B cell (primary cell): ENCODE measurements at places on chromosomes 6 and 20. TPM values are rescaled to one million over a fixed set of nuclear protein-coding genes. Genes with fewer than 3 reads are reported as not detected.
A peak's percentile ranks its signal among the peaks of the same experiment; 100 is the strongest.

Gene NRM
- total RNA-seq: 22.8 and 24.9 TPM in 2 replicates

Gene TRIM15
- not detected in 2 replicates for total RNA-seq

Gene FILIP1
- total RNA-seq: not detected in 2 replicates

Gene PSORS1C2
- not detected in 2 replicates for total RNA-seq

Gene BTN1A1
- total RNA-seq: 0.53 and 0.74 TPM in 2 replicates

DNA sequence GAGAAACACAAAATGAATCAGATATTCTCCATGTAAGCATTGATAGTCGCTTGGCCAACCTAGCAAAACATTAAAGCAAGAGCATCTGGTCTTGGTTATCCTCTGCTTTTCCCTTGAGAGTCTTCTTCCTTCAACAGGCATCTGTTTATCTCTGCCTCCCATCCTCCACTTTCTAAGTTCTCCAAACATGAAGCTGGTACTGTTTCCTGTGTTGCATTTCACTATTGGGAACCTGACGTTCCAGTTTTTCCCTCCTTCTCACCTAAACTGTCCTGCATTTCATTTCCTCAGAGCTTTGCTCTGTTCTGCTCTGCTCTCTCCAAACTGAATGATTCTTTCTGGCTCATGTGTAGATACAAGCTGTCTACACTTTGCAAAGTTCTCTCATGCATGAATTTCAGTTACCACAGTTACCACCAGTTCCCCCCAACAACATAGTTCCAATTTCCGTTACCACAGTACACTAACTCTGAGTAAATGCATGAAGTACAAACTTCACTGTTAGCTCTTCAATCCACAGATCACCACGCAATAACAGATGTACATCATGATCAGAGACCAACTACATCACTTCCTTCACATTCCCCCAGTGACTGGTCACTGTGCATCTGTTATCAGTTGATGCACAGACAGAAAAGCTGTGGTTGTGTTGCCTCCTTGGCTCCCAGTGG is 86.7 kb upstream of the F13A1 start:
- H3K27ac ChIP-seq: peak overlapping the region; percentile 65
- H3K4me3 ChIP-seq: peak overlapping the region; percentile 32
- H3K27me3 ChIP-seq: peaks cover 18% of the 10 kb centered on the region
- DNase-seq: peak; percentile 90
- peaks cover 24% of the 10 kb centered on the region for H3K4me1 ChIP-seq
- H3K36me3 ChIP-seq: no peaks in the 10 kb centered on the region

DNA sequence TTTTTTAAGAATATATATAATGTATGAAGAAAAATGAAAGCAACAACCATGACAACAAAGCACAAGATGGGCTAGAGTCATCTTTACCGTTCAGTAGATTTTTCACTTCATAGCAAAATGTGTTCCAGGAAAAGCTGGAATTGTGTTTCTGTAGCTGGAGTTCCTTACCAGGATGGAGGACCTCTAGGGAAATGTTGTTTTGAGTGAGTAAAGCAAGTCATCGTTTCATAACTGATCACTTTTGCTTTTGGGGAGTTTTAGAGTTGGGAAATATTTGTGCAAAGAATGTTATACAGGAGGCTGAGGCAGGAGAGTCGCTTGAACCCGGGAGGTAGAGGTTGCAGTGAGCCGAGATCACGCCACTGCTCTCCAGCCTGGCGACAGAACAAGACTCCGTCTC is 151.6 kb downstream of the SASH1 start:
- no peak overlapping the region for H3K4me3 ChIP-seq
- H3K27ac ChIP-seq: no peak overlapping the region
- no peaks in the 10 kb centered on the region for H3K36me3 ChIP-seq
- no peaks in the 10 kb centered on the region for H3K27me3 ChIP-seq
- DNase-seq: no peak
- no peaks in the 10 kb centered on the region for H3K4me1 ChIP-seq

DNA sequence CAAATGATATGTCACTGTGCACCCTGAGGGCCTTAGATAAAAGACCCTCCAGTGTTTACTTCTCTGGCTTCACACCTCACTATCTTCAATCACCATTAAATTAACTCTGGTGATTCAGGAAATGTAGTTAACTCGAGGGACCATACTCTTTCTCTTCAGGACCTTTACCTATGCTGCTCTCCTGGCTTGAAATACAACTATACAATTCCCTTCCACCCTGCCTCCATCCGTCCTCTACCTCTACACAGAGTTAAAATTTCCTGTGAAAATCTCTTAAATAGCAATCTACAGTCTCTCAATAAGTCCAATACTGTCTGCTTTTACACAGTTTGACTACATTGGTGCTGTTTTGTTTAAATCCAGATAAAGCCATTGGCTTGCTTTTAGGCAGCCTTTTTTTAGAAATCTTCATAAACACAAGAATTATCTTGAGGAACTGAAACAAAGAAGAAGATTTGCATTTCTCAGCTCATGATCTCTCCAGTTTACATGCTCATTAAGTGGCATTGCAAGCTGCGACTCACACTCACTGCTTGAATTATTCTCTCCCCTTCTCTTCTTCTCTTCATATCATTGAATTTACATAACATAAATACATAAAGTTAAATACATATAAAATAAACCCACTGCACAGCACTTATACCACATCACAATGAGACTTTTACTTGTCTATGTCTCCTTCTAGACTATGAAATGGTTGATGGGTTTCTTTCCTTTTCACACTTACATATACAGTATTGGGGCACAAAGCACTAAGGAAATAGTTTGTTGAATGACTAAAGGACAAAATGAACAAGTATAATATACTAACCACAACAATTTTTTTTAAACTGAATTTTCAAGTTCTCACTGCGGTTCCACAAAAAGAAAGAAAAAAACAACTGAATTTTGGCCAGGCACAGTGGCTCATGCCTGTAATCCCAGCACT is 239.0 kb upstream of the KCNQ5 start:
- H3K4me3 ChIP-seq: peak overlapping the region; percentile 17
- H3K27ac ChIP-seq: peak overlapping the region; percentile 79
- H3K27me3 ChIP-seq: no peaks in the 10 kb centered on the region
- peak; percentile 68 for DNase-seq
- H3K4me1 ChIP-seq: peaks cover 29% of the 10 kb centered on the region
- no peaks in the 10 kb centered on the region for H3K36me3 ChIP-seq

DNA sequence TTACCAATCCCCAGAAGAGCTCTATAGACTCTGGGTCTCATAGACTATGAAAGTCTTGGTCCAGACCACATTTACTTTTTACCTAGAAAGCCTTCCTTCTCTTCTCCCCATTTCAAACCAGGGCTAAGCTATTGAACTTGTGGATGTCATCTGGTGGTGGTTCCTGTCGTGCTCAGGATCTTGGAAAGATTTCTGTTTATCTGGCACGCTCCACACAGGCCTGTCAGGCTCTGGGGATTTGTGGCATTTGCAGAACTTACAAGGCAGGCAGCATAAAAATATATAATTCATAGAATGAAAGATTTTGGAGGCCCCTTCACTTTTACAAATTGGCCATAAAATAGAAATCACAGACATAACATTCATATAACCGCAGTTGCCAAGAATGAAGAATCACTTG is 188.1 kb downstream of the UST start:
- H3K4me3 ChIP-seq: no peak overlapping the region
- no peaks in the 10 kb centered on the region for H3K36me3 ChIP-seq
- no peaks in the 10 kb centered on the region for H3K27me3 ChIP-seq
- H3K4me1 ChIP-seq: peaks cover 8% of the 10 kb centered on the region

DNA sequence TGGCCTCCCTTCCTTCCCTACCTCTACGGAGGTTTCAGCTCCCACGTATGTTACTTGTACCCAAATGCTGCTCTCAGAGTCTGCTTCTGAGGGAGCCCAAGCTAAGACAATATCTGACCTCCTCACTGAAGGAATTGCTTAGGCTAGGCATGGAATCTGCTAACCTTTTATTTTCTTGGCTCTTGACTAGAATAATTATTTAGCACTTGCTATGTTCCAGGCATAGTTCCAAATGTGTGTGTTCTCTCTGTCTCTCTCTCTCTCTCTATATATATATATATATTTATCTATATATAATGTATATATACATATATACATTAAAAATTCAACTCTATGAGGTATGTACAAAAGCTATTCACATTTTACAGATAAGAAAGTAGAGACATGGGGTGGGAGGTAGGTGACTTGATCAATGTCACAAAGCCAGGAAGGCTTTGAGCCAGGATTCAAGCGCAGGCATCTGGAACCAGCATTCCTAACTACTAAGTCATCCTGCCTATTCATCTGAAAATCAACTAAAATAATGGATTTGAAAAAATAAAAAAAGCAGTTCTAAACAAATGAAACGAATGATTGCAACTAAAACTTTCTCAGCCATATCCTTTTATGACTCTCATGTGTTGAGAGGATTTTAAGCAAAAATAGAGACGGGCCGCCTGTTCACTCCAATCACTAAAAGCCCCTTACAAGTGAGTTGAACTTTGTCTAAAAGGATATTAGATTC is 189.7 kb upstream of the JAG1 start:
- DNase-seq: no peak
- no peak overlapping the region for H3K27ac ChIP-seq
- H3K4me3 ChIP-seq: no peak overlapping the region
- no peaks in the 10 kb centered on the region for H3K36me3 ChIP-seq

DNA sequence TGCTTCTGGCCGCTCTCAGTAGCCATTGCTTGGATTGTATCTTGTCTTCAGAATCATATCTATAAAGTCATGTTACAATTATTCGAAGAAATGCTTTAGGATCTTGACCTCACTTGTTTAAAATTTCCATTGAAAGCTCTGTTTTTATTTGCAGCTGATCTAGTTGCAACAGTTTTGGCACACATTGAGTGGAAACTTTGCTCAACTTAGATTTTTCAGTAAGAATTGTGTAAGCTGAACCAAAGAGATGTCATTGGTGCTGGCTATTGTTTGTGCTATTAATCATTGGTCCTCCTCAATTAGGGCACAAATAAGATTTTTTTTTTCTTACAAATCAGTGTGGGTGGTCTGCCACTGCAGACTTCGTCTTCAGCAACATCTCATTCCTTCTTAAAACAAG is 649.2 kb downstream of the MMUT start:
- H3K27ac ChIP-seq: no peak overlapping the region
- H3K36me3 ChIP-seq: no peaks in the 10 kb centered on the region
- H3K27me3 ChIP-seq: no peaks in the 10 kb centered on the region
- H3K4me1 ChIP-seq: no peaks in the 10 kb centered on the region
- H3K4me3 ChIP-seq: no peak overlapping the region

DNA sequence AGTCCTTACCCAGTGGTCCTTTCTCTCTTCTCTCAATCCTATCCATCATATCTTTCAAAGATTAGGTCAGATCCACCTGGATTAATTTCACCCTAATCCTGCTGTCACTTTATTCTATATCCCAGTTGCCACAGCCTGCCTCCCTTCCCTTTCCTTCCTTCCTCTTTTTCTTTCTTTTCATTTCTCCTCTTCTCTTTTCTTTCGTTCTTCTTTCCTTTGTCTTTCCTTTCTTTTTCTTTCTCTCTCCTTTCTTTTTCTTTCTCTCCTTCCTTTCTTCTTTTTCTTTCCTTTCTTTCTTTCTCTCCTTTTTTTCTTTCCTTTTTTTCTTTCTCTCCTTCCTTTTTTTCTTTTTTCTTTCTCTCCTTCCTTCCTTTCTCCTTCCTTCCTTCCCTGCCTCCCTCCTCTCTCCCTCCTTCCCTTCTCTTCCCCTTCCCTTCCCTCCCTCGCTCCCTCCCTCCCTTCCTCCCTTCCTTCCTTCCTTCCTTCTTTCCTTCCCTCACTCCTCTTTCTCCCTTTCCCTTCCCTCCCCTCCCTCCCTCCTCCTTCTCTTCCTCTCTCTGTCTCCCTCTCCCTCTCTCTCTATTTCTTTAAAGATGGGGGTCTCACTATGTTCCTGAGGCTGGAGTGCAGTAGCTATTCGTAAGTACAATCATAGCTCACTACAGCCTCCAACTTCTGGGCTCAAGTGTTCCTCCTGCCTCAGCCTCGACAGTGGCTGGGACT is 15.1 kb upstream of the RPN2 start:
- no peak for DNase-seq
- no peaks in the 10 kb centered on the region for H3K36me3 ChIP-seq
- H3K4me3 ChIP-seq: no peak overlapping the region
- H3K27me3 ChIP-seq: no peaks in the 10 kb centered on the region

DNA sequence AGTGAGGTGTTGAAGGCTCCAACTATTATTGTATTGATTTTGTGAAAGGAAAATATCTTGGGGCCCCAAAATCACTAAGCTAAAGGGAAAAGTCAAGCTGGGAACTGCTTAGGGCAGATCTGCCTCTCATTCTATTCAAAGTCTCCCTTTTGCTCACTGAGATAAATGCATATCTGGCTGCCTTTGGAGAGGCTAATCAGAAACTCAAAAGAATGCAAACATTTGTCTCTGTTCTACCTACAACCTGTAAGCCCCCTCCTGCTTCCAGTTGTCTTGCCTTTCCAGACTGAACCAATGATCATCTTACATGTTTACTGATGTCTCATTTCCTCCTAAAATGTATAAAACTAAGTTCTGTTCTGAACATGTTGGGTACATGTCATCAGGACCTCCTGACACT is 125.9 kb downstream of the HTR1B start:
- no peak overlapping the region for H3K4me3 ChIP-seq
- H3K27me3 ChIP-seq: no peaks in the 10 kb centered on the region
- H3K27ac ChIP-seq: no peak overlapping the region
- no peaks in the 10 kb centered on the region for H3K36me3 ChIP-seq
- no peak for DNase-seq

DNA sequence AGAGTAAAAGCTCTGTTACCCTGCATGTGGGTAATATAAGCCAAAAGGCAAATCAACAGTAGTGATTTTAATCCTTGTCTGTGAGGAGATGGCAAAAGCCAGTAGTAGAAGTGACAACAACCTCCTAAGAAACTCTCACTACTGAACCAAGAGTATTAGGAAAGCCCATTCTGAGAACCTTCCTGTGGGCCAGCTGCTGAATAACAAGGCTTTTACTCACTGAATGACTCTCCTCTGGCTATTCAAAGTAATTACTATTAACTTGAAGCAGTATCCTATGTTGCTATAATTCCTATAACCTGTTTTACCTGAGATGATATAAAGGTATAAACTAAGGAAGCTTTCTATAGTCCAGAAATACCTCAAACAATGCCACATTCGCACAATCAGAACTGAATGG is 55.1 kb downstream of the CHD6 start:
- H3K36me3 ChIP-seq: peaks cover 6% of the 10 kb centered on the region
- no peak for DNase-seq
- H3K27ac ChIP-seq: no peak overlapping the region
- no peak overlapping the region for H3K4me3 ChIP-seq
- H3K4me1 ChIP-seq: peaks cover 42% of the 10 kb centered on the region

DNA sequence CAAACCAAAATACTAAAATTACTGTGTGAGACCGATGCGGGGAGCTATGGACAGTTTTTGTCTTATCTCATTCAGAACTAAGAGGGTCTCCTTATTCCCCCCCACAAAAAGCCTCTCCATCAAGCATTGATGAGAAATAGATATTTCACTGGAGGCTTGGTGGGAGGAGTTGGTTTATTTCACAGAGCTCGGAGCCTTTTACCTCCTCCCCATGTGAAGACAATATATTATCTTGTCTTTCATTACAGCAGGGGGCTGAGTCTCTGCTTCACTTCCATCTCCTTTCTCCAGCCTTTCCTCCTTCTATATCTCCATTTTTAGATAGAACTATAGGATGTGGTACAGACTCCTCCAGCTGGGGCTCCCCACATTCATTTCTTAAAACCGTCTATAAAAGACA is 29.9 kb upstream of the MRAP2 start:
- DNase-seq: no peak
- no peak overlapping the region for H3K4me3 ChIP-seq
- H3K36me3 ChIP-seq: no peaks in the 10 kb centered on the region
- H3K27me3 ChIP-seq: no peaks in the 10 kb centered on the region
